Nephron progenitor cell (in vitro differentiated cells): ENCODE measurements at places on chromosomes 6 and 20.

GRCh38 chr6:4134841-4135664, at the start of gene ECI2:
ECI2 (minus strand) TSS chr6:4135575; CDS start chr6:4135560, 15 bp downstream.
- no peak for DNase-seq

DNA sequence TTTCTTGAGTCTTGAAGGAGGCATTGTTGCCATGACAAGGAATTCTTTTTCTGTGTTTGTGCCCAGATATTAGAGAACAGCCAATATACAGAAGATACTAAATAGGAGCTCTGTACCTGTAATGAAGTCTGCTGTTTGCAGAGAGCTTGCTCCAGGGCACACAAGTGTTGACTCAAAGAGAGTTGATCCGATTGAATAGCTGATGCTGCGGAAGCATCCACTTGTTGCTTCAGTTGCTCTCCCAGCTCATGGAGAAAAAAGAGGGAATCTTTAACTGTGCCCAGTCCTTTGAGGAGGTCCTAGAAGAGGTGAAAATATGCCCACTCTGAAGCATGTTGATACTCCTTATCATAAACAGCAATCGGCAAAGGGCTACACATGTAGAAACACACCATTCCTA, 411.4 kb downstream of the ESR1 start:
- DNase-seq: no peak

DNA sequence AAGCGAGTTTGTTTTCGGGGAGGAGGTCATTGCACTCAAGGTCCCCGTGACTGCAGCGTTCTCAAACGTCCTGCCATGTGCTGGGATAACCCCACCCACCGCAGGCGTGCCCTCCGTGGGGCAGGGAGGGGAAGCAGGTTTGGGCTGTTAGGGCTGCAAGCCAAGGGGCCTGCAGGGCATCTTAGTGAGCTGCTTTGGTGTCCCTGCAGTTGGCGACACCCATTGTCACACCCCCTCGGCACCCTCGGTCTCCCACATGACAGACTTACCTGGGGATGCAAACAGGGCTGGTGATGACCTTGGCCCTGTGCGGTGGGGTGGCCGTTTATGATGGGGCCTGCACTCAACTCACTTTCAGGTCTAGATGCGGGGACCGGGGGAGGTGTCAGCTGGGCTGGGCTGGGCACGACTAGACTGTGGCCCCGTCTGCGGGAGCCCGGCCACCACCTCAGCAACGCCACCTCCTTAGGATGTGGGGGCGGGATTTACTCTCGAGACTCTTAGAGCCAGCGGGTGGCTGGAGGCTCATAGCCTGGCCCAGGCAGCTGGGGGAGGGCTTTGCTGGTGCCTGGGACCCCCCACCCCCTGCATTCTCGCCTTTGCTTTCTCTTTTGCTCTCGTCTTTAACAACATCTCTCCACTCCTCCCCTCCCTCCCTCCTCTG, 6.5 kb upstream of the GATA5 start:
- DNase-seq: no peak

DNA sequence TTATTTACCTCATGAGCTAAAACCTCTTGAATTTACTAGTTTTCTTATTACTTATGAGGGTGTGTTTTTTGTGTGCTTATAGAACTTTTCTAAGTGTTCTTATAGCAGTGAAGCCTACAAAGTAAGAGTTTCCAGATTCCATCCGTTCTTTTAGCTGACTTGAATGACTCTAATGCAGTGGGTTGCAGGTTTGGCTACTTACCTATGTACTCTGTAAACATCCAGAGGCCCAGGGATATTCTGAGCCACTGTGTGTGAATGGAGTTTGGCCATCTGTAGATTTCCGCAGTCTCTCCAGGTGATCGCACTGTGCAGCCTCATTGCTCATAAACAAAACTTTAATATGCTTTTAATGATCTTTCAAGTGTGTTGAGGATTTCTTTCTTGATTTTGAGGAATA, 157.8 kb downstream of the MYO6 start:
- no peak for DNase-seq

GRCh38 chr6:81820422-81820821, 67.9 kb upstream of the TENT5A start:
- no peak for DNase-seq

DNA sequence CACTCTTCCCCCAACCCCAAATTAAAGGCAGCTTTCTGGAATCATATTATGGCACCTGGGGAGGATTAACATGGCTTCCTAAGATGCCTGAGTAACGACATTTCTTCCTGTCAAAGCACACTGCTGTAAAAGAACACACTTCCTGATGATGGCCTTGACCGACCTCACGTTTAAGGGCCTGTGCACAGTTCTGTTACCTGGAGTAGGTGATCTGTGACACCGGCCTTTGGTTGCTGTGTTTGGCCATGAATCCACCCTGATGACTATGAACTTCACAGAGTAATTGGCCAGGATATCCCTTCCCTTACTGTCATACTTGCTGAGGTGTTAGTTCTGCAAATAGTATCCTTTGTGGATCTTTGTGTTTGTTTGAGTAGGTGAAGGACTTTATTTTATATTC, 45.8 kb downstream of the PLCB4 start:
- DNase-seq: no peak

DNA sequence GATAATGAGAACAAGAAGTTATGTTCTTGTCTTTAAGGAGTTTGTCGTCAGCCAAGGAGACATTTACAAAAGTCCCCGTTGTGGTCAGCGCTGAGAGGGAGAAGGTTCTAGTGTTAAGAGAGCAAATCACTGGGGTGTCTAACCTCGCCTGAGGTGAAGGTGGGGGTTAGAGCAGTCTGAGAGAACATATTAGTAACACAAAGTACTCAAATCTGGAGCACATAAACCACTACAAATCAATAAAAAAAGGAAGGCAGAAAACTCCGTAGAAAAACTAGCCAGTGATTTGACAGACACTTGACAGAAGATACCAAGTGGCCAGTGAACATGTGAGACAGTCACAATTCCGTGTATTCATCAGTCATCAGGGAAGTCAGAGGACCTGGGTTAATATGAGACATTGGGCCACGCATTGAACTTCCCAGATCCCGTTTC, 45.4 kb downstream of the CDS2 start:
- no peak for DNase-seq

DNA sequence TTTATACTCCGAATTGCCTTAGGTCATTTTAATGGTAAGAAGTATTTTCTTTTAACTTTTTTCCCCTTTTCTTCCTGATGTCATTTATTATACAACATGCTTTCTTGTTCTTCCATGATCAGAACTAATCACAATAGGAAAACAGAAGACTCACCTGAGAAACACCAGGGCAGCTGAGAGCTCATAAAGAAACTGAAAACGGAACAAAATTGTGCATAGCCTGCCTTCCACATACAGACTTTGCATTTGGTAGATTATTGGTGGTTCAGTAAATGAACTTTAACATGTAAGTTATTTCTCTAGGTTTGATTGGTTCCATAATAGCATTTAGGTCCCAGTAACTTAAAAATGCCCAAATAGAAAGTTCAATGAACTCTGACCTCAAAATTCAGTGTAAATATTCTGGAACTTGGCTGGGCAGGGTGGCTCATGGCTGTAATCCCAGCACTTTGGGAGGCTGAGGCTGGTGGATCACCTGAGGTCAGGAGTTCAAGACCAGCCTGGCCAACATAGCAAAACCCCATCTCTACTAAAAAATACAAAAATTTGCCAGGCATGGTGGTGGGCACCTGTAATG, 161.1 kb upstream of the DTNBP1 start:
- DNase-seq: no peak
